ENCODE measurements at places on chromosomes 5 and 9. TPM values are rescaled to one million over a fixed set of nuclear protein-coding genes. Genes with fewer than 3 reads are reported as not detected.

The FOXD4L4 gene
- total RNA-seq: 0.36 TPM

The CD274 gene
- 3.8 TPM for total RNA-seq

The FAM200C gene
- total RNA-seq: 8.2 TPM

The FOXD4L6 gene
- not detected for total RNA-seq

The HAND1 gene
- not detected for total RNA-seq

The IL3 gene
- total RNA-seq: not detected

The CAMK4 gene
- 0.62 TPM for total RNA-seq

The BHMT2 gene
- 16.3 TPM for total RNA-seq

The PRR7 gene
- 1.9 TPM for total RNA-seq

The RNF180 gene
- total RNA-seq: 44.5 TPM

The CIZ1 gene
- total RNA-seq: 117 TPM

The PCA3 gene
- 0.81 TPM for total RNA-seq

The SPRY4 gene
- 67.9 TPM for total RNA-seq

The TEX48 gene
- not detected for total RNA-seq

GRCh38 chr5:160824301-160825001 is 27.6 kb downstream of the ATP10B start:
- DNase-seq: no peak
- H3K4me1 ChIP-seq: no peaks in the 10 kb centered on the region
- no peaks in the 10 kb centered on the region for H3K36me3 ChIP-seq
- no peak overlapping the region for H3K27ac ChIP-seq
- no peak overlapping the region for H3K4me3 ChIP-seq

GRCh38 chr5:60997721-60998120 is 52.7 kb downstream of the NDUFAF2 start:
- DNase-seq: no peak
- no peak overlapping the region for H3K27ac ChIP-seq
- no peak overlapping the region for H3K4me3 ChIP-seq
- no peaks in the 10 kb centered on the region for H3K36me3 ChIP-seq

DNA sequence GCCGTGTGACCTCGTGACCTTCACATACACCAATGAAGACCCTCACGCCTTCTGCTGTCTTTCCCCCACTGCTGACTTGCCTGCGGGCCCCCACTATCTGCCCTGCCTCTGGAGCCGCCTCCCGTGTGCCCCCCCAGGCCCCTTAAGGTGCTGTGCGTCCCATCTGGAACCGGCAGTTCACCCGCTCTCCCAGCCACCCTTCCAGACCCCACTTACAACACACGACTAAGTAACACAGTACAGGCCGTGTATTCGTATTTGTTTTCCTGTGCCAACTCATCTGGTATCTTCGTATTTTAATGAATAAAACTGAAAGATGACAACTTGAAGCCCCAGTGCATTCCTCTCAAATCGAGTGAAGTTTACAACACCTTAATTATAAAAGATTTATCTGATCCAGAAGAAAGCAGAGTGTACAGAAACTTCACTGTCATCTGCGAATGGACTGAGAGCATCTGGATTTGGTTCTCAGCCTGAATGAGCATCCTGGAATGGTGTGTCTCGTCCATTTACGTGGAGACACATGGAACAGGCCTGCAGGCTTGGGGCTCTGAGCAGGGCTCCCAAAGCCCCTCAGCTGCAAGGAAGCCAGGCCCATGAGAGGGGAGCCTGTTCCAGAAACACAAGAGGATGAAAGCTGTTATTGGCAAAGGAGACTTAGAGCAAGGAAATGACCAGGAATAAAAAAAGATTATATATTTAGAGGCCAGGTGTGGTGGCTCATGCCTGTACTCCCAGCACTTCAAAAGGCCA is 21.9 kb upstream of the TERT start:
- no peak overlapping the region for H3K27ac ChIP-seq
- no peak for DNase-seq
- H3K36me3 ChIP-seq: no peaks in the 10 kb centered on the region
- H3K27me3 ChIP-seq: no peaks in the 10 kb centered on the region
- H3K4me1 ChIP-seq: no peaks in the 10 kb centered on the region

GRCh38 chr9:18905028-18905882 is 127.8 kb downstream of the SAXO1 start:
- H3K27me3 ChIP-seq: no peaks in the 10 kb centered on the region
- H3K36me3 ChIP-seq: no peaks in the 10 kb centered on the region
- DNase-seq: no peak
- H3K4me1 ChIP-seq: no peaks in the 10 kb centered on the region
- no peak overlapping the region for H3K27ac ChIP-seq
- no peak overlapping the region for H3K4me3 ChIP-seq

GRCh38 chr5:55533521-55534435 is 986 bp downstream of the PLPP1 start:
- no peak for DNase-seq
- H3K36me3 ChIP-seq: peaks cover 2% of the 10 kb centered on the region
- H3K4me3 ChIP-seq: peak overlapping the region; percentile 62

DNA sequence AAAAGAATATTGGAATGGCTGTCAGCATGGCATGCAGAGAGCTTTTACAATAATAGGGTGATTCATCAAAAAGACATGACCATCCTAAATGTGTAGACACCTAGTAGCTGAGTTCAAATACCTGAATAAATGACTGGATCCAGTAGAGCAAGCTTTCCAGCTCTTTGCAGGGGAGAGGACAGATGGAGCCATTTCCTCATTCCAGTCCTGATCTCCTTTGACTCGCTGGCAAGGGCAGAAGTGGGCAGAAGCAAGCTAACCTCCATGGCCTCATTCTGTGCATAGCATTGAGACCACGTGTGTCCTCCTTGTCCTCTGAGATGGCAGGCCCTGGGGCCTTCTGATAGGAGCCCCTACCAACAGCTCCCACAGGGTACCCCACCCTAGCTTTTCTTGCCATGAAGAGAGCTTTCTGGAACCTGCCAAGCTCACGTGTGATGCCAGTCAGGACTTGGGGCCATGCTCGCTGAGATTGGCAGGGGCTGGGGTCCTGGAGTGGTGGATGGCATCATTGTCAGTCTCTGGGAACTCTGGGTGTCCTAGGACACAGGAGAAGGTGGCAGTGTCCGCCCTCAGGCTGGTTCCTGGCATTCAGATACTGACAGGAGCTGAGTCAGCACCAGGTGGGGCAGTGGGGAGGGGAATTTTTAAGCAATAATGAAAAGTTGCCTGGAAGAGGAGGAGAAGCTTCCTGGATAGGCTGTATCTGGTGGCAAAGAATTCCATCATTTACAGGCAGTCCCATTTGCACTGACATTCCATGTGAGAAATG is 33.6 kb downstream of the WWC1 start:
- no peaks in the 10 kb centered on the region for H3K36me3 ChIP-seq
- H3K4me3 ChIP-seq: no peak overlapping the region
- H3K27ac ChIP-seq: no peak overlapping the region
- no peaks in the 10 kb centered on the region for H3K27me3 ChIP-seq
- H3K4me1 ChIP-seq: no peaks in the 10 kb centered on the region

- peak; percentile 93 for DNase-seq
- no peak overlapping the region for H3K27ac ChIP-seq
- H3K4me1 ChIP-seq: no peaks in the 10 kb centered on the region
- H3K4me3 ChIP-seq: no peak overlapping the region
Observed at GRCh38 chr9:130243015-130243881, 22.3 kb upstream of the HMCN2 start.

- no peak for DNase-seq
- no peak overlapping the region for H3K4me3 ChIP-seq
- H3K4me1 ChIP-seq: no peaks in the 10 kb centered on the region
Observed at GRCh38 chr5:166031926-166032325, 2259.5 kb upstream of the WWC1 start.

GRCh38 chr5:3904584-3904983 is 309.0 kb downstream of the IRX1 start:
- H3K4me1 ChIP-seq: no peaks in the 10 kb centered on the region
- DNase-seq: no peak
- no peak overlapping the region for H3K4me3 ChIP-seq
- no peak overlapping the region for H3K27ac ChIP-seq

GRCh38 chr5:103849934-103850333 is 287.3 kb upstream of the NUDT12 start:
- H3K27me3 ChIP-seq: no peaks in the 10 kb centered on the region
- no peaks in the 10 kb centered on the region for H3K4me1 ChIP-seq
- DNase-seq: no peak
- H3K27ac ChIP-seq: no peak overlapping the region
- no peaks in the 10 kb centered on the region for H3K36me3 ChIP-seq
- no peak overlapping the region for H3K4me3 ChIP-seq

DNA sequence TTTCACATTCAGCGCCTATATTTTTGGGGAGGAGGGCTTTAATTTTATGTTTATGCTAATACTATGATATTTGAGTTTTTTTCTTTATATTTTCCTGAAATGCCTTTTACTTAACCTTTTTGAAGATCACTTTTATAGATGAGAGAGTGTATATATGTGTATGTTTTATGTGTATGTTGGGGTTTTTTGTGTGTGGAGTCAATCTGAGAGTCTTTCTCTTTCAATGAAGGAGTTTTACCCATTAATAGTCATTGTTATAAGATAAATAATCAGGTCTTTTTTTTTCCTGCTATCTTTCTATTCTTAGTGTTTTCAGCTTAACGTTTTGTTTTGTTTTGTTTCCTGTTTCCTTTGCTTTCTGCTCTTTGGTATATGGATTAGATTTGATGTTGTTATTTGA is 112.2 kb downstream of the TEX10 start:
- no peaks in the 10 kb centered on the region for H3K4me1 ChIP-seq
- no peaks in the 10 kb centered on the region for H3K27me3 ChIP-seq

- H3K36me3 ChIP-seq: no peaks in the 10 kb centered on the region
- H3K27me3 ChIP-seq: no peaks in the 10 kb centered on the region
- no peak overlapping the region for H3K27ac ChIP-seq
- no peak overlapping the region for H3K4me3 ChIP-seq
- H3K4me1 ChIP-seq: no peaks in the 10 kb centered on the region
Observed at GRCh38 chr5:84474126-84474525, 89.4 kb upstream of the EDIL3 start.

GRCh38 chr5:42061121-42061520 is 136.0 kb downstream of the FBXO4 start:
- no peak overlapping the region for H3K4me3 ChIP-seq
- H3K36me3 ChIP-seq: no peaks in the 10 kb centered on the region
- no peaks in the 10 kb centered on the region for H3K4me1 ChIP-seq
- no peak overlapping the region for H3K27ac ChIP-seq

DNA sequence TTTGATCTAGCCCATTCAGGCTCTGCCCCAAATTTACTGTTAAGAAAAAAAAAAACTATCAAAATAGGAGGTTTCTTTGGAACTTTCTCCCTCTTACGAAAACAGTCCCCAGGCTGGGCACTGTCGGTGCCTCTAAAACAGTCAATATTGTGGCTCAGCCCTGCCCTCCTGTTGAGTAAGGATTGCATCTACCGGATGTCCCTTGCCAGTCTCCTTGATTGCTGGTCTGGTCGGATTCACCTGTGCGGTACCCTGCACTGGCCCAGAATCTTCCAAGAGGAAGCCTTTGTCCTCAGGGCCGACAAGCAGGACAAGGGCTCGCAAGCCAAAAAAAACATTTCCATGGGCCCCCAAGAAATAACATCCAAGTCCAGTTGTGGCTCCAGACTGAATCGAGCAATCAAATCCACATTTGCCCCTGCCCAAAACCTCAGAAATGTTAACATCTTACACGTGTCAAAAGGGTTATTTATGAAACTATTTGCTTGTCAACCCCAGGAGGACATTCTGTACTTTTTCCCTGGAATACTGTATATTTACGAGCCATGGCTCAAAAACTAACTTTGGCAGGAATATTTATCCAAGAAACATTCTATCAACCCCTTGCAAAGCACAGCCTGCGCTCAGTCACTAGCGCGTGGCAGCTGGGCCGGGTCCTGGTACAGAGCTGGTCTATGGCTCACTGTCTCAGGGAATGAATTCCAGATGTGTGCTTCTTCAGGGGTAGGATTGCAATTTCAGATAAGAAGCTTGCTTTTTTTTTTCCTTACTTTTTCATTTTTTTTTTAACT is 129.2 kb upstream of the ADRA1B start:
- peaks cover 4% of the 10 kb centered on the region for H3K4me1 ChIP-seq
- H3K27ac ChIP-seq: peak overlapping the region; percentile 99
- H3K4me3 ChIP-seq: no peak overlapping the region

DNA sequence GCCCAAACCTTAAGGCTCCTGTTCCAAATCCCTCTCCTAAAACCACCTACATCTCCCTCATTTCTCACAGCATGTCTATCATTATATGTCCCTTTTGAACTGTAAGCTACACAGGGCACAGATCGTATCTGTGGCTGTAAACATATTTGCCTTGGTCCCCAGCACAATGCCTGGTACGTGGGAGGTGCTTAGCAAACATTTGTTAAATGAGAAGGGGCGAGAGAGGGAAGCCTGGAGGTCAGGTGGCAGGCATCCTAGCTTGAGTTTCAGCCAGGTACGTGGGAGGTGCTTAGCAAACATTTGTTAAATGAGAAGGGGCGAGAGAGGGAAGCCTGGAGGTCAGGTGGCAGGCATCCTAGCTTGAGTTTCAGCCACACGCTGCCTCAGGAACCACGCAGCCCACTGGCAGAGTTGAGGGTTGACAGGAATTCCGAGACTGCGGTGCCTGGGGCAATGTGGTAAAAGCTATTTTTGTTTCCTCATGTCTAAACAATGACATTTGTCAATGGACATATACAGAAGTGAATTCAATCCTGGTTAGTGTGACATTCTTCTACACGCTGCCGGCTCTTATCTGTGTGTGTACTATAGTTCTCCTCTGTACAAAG is 113.6 kb downstream of the EFNA5 start:
- DNase-seq: no peak
- H3K4me1 ChIP-seq: peaks cover 2% of the 10 kb centered on the region
- H3K36me3 ChIP-seq: no peaks in the 10 kb centered on the region
- H3K27ac ChIP-seq: no peak overlapping the region

DNA sequence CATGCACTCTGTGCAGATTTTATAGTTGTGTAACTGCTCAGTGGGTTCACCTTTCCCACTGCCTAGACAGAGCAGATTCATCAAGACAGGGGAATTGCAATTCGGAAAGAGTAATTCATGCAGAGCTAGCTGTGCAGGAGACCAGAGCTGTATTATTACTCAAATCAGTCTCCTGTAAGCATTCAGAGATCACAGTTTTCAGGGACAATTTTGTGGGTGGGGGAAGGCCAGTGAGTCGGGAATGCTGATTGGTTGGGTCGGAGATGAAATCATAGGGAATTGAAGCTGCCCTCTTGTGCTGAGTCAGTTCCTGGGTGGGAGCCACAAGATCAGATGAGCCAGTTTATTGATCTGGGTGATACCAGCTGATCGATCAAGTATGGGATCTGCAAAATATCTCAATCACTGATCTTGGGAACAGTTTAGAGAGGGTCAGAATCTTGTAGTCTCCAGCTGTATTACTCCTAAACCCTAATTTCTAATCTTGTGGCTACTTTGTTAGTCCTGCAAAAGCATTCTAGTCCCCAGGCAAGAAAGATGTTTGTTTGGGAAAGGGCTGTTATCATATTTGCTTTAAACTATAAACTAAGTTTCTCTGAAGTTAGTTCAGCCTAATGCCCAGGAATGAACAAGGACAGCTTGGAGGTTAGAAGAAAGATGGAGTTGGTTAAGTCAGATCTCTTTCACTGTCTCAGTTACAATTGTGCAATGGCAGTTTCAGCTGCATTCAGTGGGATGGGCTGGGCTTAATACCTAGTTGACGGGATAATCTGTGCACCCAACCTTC is 12.7 kb upstream of the SVEP1 start:
- no peaks in the 10 kb centered on the region for H3K36me3 ChIP-seq
- no peak overlapping the region for H3K27ac ChIP-seq
- H3K4me1 ChIP-seq: no peaks in the 10 kb centered on the region
- no peak for DNase-seq
- H3K4me3 ChIP-seq: no peak overlapping the region

Data from aorta (tissue), 5 donors.